ENCODE measurements at places on chromosomes 1 and 21. TPM values are rescaled to one million over a fixed set of nuclear protein-coding genes. Genes with fewer than 3 reads are reported as not detected.

Gene MAB21L3
- total RNA-seq: not detected

Gene ITGB2
- 0.72 TPM for total RNA-seq

Gene TAL1
- not detected for total RNA-seq

Gene FHAD1
- total RNA-seq: 0.35 TPM

Gene WDR64
- not detected for total RNA-seq

Gene PAQR6
- 3.6 TPM for total RNA-seq

Gene GATAD2B
- total RNA-seq: 8.7 TPM

Gene C1orf226
- 0.96 TPM for total RNA-seq

Gene PAPPA2
- total RNA-seq: not detected

Gene MAP10
- total RNA-seq: 1.2 TPM

Gene FMO1
- total RNA-seq: not detected

Gene THEM5
- total RNA-seq: not detected

Gene FLG2
- total RNA-seq: not detected

Gene S100A1
- 0.84 TPM for total RNA-seq
